ENCODE measurements at places on chromosomes 5 and 9.

- peak; percentile 27 for ATAC-seq
Measured at GRCh38 chr5:98786191-98786853, 12.9 kb downstream of the RGMB start.

GRCh38 chr5:145520335-145520734 is 314.8 kb downstream of the PRELID2 start:
- ATAC-seq, result no peak

- ATAC-seq, result no peak
Measured at GRCh38 chr5:114317751-114318150, 44.1 kb upstream of the KCNN2 start.

GRCh38 chr9:94029932-94030317 is 54.3 kb upstream of the PTPDC1 start:
- no peak for ATAC-seq

- peak; percentile 1 for ATAC-seq
Measured at GRCh38 chr5:127031147-127031862, 947 bp upstream of the MARCHF3 start.

DNA sequence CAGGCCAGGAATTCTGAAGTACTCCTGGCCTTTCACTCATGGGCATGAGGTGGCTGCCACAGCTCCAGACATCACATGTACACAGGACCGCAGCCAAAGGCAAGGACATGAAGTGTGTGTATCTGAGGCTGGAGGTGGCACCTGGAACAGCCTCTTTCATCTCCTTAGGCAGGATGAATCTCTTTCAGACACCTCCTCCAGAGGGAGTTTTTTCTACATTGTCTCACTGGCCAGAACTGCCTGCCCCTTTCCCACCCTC is 142.8 kb downstream of the BARX1 start:
- ATAC-seq, result no peak

GRCh38 chr5:174571662-174572397 is 152.6 kb upstream of the MSX2 start:
- peak; percentile 98 for ATAC-seq

- peak; percentile 39 for ATAC-seq
Measured at GRCh38 chr5:144017631-144018030, 152.8 kb downstream of the YIPF5 start.

- peak; percentile 98 for ATAC-seq
Measured at GRCh38 chr5:138138949-138139780, at the start of gene NME5. TSS of gene NME5 (minus strand) at chr5:138139428. CDS start at chr5:138138780, 648 bp downstream.

- no peak for ATAC-seq
Measured at GRCh38 chr9:127128341-127129072, 6.1 kb upstream of the ANGPTL2 start.

DNA sequence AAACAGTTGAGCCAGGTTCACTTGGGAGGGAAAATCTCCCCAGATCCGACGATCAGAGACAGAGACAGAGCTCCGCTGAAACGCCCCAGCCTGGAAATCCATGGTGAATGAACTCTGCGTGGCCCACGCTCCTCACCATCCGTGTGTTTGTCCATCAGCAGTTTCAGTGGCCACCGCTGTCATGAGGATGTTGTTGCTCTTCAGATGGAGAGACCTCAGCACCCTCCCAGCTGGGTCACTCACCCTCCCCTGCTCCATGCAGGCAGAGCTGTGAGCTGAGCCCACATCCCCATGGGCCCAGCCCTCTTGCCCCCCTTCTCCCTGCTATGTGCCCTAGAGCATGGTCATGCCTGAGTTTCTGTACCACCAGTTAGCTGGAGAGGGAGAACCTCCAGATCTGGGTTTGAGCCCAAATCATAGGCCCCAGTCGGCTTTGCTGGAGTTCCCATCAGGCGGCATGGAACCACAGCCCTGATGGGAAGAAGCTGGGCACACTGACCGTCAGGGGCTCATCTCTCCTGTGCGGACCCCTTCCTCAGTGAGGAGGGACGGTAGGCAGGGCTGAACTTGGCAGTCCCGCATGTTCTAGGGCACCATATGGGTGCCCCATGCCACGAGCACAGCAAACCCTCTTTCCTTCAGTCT is 154.4 kb upstream of the COL5A1 start:
- ATAC-seq, result no peak

DNA sequence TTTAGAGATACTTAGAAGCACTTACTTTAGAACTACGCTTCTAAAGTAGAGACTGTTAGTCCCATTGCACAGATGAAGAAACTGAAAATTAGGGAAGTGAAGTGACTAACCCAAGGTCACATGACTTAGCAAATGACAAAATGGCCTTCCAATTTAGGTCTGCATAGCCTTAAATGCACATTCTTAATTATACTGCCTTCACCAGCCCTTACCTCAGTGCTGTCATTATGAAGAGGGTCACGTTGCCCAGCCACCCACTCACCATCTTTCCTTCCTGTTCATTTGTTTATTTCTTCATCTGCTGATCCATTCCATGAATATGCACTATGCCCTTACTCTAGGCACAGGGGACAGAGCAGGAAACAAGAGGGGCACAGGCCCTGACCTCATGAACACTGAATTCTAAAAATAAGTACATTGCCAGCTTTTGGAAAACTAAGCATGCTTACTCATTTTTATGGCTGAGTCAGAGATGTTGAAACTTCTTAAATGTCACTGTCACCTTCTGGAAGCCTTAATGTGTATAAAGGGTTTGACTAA is 8.6 kb downstream of the HAVCR2 start:
- no peak for ATAC-seq

DNA sequence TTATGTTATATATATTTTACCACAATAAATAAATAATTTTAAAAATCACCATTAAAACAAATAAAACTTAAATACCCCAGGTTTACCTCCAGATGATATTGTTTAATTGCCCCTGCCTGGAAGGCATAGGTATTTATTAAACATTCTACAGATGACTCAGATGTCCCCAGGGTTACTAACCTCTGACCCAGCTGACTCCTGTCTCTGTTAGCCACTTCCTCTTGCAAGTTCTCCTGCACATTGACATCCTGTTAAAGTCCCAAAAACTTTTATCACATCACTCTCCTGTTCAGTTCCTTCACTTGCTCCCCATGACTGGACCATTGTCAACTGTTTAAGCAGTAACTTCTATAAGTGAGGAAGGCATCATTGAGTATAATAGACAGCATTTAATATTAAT is 37.0 kb upstream of the RAB3C start:
- ATAC-seq, result no peak

DNA sequence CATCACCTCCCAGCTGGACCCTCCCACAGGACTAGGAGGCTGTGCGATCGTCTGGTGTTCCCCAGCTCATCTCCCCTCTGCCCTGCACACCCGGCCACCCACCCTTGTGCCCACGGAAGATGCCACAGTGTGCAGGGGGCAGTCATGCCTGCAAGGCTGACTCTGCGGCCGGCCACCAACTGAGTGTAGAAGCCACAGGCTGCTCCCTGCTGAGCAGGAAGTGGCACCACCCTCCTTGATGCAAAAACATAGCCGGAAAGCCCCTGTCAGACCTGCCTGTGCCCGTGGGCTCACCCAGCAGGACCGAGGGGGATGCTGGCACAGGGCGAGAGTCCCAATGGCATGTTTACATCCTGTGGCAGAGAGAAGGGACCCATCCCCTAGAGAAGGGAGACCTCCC is 40.3 kb upstream of the SLC12A7 start:
- ATAC-seq, result no peak

DNA sequence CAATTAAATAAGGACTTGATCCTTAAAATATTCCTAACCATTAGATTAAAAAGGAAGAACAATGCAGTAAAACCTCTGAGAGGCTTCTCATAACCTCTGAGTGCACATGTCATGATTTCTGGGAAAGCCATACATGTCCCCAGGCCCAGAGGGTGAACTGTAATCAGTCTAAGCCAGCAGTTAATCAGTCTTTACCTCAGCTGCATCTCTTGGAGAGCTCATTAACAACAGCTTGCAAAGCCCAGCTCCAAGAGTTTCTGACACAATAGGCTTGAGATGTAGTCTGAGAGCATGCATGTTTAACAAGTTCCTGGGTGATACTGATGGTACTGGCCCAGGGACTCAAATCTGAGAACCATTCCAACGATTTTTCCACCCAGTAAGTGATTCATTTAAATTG is 392.1 kb downstream of the DNAH5 start:
- no peak for ATAC-seq

GRCh38 chr9:115353681-115354080 is 235.7 kb upstream of the TNC start:
- ATAC-seq, result no peak

GRCh38 chr9:88852794-88853193 is 138.5 kb upstream of the S1PR3 start:
- ATAC-seq, result peak; percentile 86

DNA sequence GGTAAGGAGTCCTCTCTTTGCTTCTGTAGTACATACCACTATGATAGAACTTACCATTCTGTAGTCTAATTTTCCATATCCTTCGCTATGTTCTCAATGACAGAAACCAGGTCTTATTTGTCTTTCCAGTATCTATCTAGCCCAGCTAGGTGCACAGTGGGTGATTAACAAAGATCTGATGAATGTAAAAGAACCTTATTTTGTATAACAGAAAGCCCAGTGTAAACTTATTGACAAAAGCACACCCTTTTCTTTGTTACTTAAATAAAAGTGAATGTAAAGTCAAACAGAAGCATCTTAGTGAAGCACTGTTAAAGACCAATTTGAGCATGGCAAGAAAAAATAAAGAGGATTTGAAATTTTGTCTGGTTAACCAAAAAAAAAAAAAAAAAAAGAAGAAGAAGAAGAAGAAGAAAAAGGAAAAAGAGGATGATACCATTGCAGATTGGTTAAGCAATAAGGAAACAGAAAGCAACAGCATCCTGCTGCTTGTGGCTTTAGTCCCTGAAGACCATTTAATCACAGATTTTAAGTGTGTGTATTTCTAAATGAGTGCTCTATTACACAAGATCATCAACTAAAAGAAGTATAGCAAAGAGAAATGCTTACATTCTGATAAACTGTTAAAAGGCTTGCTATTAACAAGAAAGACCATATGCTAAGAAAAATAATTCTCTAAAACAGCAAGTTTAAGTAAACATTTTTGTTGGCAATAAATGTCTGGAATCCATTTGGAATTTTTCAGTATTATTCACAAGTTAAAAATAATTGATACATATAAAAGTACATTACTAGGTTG is 21.2 kb downstream of the MEGF9 start:
- peak; percentile 12 for ATAC-seq

DNA sequence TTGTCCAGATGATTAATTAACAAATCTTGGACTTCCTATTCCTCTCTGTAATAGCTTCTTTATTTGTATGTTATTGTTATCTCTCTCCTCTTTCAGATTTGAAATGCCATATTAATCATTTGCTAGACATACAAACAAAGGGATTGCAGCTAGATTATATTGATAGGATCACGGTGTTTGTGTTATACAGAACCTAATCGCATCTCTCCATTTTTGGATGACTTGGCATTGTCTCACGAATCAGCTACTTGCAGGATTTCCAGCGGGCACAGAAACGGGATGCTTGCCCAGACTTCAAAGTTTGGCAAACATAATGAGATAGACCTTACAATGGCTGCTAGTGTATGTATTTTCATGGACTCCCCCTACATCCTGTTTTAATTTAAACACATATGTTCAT is 368.1 kb downstream of the TLE4 start:
- no peak for ATAC-seq

DNA sequence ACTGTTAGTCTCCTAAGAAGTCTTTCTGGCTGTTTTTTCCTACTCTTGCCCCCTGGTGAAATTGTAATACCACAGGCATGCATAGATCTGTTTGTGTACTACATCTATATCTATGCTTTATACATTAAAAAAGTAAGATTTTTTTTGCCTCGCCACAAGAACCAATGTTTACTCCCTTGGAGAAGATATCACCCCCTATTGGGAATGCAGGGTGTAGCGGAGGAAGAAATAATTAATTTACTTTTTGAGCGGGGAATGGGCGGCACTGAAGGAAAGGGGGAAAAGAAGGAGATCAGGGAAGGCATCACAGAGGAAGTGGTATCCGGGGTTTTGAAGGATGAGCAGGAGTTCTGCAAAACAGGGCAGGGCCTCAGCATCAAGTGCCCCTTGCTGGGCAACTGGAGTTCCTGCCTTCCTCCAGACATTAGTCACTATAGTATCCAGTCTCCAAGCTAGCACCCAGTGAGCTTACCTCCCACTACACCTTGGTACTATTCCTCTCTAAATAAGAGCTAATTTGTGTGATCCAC is 134.9 kb downstream of the GABBR2 start:
- ATAC-seq, result no peak

GRCh38 chr9:82273121-82273520 is 284.5 kb downstream of the SPATA31D1 start:
- no peak for ATAC-seq

GRCh38 chr5:158802941-158803341 is 296.8 kb downstream of the EBF1 start:
- ATAC-seq, result no peak

DNA sequence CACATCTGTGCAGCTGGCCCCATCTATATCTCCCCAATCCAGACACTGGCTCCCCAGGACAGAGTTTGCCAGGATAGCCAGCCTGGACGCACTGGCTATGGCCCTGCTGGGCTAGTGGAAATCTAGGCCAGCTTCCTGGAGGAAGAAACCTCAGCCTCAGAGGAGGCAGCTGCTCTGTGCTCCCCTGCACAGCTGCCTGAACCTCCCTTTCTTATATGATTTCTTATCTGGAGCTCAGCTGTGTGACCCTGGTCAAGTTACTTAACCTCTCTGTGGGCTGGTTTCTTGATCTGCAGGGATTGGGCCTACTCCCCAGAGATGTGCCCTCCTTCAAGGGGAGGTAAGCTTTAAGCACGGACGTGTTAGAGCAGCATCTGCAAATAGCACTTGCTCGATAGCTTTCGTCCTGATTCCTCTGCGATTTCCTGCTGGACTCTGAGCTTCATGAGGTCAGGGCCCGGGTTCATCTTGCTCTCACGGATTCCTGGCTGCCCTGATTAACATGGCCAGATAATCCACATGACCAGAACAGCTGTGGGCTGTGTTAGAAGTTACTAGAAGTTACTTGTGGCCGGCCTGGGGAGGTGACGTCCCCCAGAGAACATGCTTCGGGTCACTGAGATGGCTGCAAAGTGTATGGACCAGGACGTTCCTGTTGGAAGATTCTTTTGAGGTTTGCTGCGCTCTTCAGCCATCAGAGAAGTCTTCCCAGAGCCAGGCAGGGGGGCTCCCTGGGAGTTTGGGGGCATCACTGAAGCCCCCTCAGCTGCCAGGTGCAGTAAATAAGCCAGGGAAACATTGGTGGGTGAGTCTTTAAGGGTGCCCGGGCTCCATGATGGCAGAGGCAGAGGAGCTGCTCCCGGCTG is 14.5 kb downstream of the C9orf50 start:
- ATAC-seq, result no peak

DNA sequence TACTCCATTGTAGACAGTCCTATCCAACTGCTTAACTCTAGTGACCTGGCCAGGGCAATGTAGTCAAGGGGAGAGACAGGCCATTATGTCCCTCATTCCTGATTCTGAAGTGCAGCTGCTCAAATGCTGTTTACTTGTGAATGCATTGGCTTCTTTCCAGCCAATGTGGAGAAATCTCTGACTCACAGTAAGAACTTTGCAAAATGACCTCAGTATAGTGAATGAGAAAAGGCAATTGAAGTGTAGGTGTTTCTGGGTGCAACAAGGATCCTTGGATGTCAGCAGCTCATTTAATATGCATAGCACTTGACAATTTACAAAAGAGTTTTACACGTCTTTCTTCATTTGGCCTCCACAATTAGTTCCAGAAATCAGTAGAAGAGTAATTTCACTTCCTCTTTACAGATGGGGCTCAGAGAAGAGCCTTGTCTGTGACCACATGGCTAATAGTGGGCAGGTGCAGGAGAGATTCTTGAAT is 367.2 kb downstream of the OSTF1 start:
- ATAC-seq, result no peak

GRCh38 chr5:54959673-54960418 is 25.5 kb downstream of the ESM1 start:
- ATAC-seq, result no peak

GRCh38 chr9:69455311-69455710 is 130.3 kb downstream of the ENTREP1 start:
- no peak for ATAC-seq
